Astrocyte of the spinal cord (primary cell): ENCODE measurements at places on chromosomes 5 and 9.

DNA sequence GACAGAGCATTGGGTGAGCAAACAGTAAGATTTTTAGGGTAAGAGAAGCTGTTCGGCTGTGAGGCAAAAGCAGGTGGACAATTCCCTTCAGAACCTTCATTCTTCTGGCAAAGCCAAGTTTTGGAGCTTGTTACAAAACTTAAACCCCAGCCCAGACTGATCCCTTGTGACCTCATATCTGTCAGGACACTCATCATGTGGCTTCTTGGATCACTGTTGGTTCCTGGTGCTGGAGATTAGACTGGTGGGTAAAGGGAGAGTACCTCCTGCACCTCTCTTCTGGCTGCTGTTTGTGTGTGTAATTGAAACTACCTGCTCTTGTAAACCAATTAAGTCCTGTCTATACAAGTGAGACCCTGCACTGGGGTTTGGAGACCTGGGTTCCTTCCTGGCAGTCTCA, 21.0 kb downstream of the LARP1 start:
- no peak for DNase-seq

DNA sequence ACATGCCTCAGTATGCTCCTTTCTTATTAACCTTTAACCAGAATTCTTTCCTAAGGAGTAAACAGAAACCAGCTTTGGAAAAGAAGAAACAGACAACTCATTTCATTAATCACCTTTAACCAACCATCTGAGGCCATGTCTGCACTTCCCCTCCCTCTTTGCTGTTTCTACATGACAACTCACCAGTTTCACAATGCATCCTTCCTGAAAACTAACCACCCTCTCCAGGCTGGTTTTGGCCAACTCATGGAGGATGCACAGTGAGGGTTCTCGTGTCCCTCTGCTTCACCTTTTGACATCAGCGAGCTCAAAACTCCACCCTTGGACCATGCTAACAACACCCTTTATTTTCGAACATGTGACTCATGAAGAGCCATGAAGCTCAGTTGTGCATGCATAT, 244.1 kb downstream of the ELAVL2 start:
- DNase-seq = no peak

- DNase-seq = peak; percentile 10
These were observed 63.9 kb downstream of the CDC14B start for GRCh38 chr9:96555567-96556386.

- no peak for DNase-seq
These were observed 164.3 kb upstream of the ACOT12 start for GRCh38 chr5:81558188-81558587.

GRCh38 chr5:55533521-55534435, 986 bp downstream of the PLPP1 start:
- peak; percentile 58 for DNase-seq

DNA sequence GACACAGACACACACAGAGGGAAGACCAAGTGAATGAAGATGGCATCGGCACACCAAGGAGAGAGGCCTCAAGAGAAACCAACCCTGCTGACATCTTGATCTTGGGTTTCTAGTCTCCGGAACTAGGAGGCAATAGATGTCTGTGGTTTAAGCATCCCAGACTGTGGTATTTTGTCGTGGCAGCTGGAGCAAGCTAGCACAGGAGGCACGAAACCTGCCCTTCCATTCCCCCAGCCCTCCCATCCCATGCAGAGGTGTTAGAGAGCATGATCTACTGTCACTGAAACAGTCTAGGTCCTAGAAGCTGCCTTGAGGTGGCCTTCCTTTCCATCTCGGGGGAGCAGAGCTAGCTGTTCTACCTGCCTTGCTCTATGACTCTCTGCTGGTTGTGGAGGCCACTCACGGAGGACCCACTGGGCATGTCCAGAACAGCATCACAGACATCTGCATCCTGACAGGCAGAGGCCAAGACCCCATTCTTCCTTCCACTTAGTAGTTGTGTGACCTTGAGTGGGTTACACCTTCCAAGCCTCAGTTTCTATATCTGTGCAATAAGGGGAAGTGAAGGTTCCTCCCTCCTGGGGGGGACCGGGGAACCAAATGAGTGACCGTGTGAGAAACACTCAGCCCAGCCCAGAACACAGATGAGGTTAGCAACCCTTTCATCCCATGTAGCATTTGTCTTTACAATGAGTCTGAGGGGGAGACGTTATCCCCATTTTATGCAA, 134.3 kb upstream of the BOD1 start:
- no peak for DNase-seq

- no peak for DNase-seq
These were observed 26.5 kb upstream of the BASP1 start for GRCh38 chr5:17190799-17191391.

DNA sequence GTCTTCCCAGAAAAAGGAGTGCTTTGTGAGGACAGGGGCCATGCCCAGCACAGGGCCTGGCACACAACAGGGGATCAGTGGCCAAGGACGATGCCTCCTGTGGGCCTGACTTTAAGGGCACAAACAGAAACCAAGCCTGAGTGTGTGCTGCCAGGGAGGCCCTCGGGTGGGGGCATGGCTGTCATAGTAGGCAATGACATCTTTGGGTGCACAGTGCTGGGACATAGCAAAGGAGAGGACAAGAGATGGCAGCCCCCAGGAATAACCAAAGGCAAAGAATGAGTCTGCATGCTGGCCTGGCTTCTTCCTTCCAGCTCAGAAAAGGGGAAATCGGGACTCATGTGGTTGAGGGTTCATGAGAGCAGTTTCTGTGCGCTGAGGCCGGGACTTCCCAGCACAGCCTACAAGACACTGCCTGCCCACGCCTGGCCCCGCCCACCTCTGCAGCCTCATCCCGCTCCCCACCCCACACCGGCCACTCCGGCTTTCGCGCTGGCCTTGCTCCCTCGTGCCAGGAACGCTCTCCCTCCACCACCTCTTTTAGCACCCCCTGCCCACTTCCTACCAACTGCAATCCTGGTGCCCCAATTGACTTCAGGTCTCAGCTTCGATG, 13.8 kb upstream of the LHX2 start:
- DNase-seq = no peak

GRCh38 chr9:113991714-113992113, 86.4 kb downstream of the AMBP start:
- no peak for DNase-seq
